ENCODE measurements at places on chromosomes 3 and 15. TPM values are rescaled to one million over a fixed set of nuclear protein-coding genes. Genes with fewer than 3 reads are reported as not detected.

The SCN11A gene
- under 0.01 TPM for total RNA-seq

DNA sequence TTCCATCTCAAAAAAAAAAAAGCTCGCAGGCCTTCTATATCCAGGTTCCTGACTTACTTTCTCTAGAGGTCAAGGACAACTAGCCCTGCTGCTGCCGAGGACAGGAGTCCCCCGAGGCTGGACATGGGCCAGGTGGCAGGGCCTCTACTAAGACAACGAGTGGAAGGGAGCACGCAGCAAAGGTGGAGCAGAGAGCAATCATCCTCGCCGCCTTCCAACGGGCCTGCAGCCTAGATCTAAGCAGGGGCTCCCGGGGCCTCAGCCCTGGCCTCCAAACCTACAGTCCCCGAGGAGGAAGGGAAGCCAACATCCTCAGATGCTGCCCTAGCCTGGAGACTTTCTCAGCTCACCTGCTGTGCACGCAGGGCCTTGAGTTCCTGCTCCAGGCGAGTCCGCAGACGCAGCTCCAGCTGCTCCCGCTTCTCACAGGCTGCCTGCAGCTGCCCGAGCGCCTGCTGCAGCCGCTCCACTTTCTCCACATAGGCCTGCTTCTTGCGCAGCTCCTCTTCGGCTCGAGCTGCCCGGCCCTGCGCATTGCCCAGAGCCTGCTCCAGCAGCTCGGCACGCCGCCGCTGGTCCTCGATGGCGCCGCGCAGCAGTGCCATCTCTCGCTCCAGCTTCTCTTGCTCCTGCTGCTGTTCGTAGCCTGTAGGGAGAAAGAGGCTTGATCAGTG lies 12.9 kb downstream of the AMOTL2 start:
- DNase-seq = no peak

The KNG1 gene
- total RNA-seq = not detected

The PRR23C gene
- total RNA-seq = not detected

- DNase-seq = no peak
Measured at GRCh38 chr3:48984663-48985062, 5.4 kb upstream of the P4HTM start.

The LARP6 gene
- 46.7 TPM for total RNA-seq

The TMC3 gene
- not detected for total RNA-seq

The NEO1 gene
- 38.3 TPM for total RNA-seq

DNA sequence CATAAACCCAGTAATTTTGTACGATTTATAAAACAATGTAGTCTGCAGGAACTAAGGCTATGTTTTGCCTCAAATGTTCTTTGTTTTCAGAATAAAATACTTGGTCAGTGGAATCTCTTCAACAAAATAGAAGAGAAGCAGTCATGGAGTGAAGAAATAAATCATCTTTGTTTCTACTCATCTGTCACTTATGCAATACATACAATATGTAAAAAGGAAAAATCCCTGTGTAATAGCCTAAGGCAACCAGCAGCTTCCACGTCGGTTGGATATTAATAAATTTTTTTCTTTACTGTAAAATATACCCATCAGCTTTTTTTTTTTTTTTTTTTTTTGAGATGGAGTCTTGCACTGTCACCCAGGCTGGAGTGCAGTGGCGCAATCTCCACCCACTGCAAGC lies 5.2 kb upstream of the WDR5B start:
- no peak for DNase-seq

The LMAN1L gene
- total RNA-seq = not detected

DNA sequence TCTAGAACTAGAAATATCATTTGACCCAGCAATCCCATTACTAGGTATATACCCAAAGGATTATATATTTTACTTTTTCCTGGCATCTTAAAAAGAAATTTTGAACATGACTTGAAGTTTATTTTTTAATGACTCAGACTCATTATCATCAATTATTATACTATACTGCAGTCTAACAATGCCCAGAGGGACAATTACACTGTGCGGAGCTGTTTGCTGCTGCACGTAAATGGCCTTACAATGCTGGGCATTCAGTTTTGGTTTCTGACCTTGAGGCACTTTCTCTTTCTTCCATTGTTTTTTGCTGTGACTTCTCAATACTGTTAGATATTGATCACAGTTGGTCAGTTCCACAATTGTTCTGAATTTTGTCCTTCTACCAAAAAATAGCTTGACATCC lies 128.8 kb downstream of the GBE1 start:
- DNase-seq = no peak

- DNase-seq = peak; percentile 86
Measured at GRCh38 chr3:55000546-55000945, 72.7 kb upstream of the LRTM1 start.

- no peak for DNase-seq
Measured at GRCh38 chr3:192068464-192069254, 607.7 kb downstream of the PYDC2 start.

GRCh38 chr15:92636908-92637481 lies 18.6 kb downstream of the FAM174B start:
- DNase-seq = no peak

- no peak for DNase-seq
Measured at GRCh38 chr3:99526921-99527320, 111.5 kb upstream of the COL8A1 start.

DNA sequence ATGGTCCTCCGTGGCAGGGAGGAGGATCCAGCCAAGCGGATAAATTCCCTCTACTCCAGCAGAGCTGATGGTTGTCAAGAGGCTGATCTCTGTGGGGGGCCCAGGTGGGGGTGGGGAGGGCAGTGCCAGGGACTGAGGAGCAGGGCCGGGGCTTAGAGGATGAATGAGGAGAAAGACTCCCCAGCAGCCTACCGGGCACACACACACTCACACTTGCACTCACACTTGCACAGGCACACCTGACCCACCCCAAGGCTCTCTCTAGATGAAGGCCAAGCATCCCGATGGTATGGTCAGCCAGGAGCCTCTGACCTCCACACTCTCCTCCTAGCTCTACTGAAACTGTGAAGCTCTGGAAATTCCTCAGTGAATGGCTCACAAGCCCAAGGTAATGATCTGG lies 131.3 kb upstream of the PRR20G start:
- DNase-seq = no peak

DNA sequence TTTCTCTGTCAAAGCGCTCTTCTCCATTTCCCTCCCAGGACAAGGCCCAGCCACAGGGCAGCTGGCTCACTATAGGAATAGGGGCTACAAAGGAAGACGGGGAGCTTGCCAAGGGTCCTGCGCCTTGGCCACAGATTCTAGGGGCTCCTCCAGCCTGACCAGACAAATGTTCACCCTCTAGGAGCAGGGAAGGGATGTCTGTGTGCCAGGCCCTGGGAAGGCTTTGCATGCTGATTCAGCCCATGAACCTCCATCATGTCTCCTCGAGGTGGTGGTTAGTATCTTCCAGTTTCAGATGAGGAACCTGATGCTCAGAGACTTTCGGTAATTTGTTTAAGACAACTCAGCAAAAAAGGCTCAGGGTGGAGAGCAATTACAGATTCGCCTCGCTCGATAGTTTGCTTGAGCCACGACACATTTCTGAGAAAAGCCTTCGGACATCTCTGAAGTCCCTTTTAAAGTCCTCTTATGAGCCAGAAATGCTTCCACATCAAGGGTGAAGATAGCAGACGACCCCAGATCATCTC lies 110.0 kb downstream of the XXYLT1 start:
- no peak for DNase-seq
